ENCODE measurements at places on chromosomes 12 and 14.

DNA sequence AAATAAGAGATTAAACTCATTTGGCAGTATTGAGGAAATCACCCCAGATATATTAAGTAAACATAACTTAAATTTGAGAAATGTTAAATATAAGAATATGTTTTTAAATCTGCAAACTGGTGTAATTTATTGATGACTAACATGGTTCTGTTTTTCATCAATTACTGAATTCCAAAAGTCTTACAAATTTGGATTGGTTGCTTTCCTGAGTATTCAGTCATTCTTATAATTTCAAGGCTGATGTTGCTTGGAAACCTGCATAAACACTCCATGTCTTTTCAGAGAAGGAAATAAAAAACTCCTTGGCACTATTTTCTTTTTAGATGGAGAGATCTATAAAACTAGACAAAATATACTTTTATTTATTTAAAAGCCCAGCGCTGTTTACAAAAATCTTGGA is 71.7 kb downstream of the NOVA1 start:
- DNase-seq, result no peak

- DNase-seq, result no peak
Observed at GRCh38 chr12:24586293-24586692, 362.6 kb downstream of the BCAT1 start.

GRCh38 chr14:98949481-98950135 is 322.4 kb downstream of the BCL11B start:
- no peak for DNase-seq

- no peak for DNase-seq
Observed at GRCh38 chr12:125140279-125141209, 75.3 kb downstream of the AACS start.

GRCh38 chr12:112841906-112842305 is 50.4 kb downstream of the RPH3A start:
- DNase-seq, result no peak

- no peak for DNase-seq
Observed at GRCh38 chr12:79689477-79690141, 1.2 kb downstream of the PAWR start.

GRCh38 chr14:69318241-69318640 is 58.3 kb downstream of the GALNT16 start:
- no peak for DNase-seq

GRCh38 chr14:81268016-81268416 is 47.3 kb upstream of the GTF2A1 start:
- no peak for DNase-seq

GRCh38 chr12:57238854-57239554 is 9.5 kb downstream of the SHMT2 start:
- DNase-seq, result no peak

- DNase-seq, result no peak
Observed at GRCh38 chr12:52195065-52195730, 3.4 kb upstream of the KRT80 start.

- no peak for DNase-seq
Observed at GRCh38 chr12:120228041-120228290, 27.1 kb upstream of the RPLP0 start.

DNA sequence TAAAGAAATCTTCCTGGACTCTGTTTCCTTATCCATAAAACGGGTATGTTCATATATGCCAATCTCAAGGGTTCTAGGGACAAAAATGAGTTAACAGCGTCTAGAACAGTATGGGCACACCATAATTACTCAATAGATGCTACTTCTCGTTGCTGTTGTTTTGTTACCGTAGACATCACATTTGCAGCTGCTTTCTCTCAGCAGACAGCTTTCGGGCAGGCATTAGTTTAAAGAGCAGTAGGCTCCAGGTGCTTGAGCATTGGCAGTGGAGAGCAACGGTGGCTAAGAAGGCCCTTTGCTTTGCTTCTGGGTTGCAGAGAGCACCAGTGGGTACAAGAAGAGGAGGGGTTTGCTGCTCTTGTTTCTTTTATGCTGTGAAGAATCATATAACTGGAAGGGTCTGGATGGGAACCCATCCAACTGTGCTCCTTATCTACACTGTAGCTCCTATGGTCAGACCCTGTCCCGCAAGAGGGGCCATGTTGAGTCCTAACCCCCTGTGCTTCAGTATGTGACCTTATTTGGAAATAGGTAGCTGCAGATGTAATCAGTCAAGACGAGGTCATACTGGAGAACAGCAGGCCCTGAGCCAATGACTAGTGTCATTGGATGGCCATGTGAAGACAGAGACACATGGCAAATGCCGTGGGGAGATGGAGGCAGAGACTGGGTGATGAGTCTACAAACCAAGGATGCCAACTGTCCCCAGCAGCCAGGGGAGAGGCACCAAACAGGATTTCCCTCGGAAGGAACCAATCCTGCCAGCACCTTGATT is 120.0 kb downstream of the RBM19 start:
- no peak for DNase-seq

- DNase-seq, result no peak
Observed at GRCh38 chr12:117144599-117144998, 45.4 kb upstream of the TESC start.

DNA sequence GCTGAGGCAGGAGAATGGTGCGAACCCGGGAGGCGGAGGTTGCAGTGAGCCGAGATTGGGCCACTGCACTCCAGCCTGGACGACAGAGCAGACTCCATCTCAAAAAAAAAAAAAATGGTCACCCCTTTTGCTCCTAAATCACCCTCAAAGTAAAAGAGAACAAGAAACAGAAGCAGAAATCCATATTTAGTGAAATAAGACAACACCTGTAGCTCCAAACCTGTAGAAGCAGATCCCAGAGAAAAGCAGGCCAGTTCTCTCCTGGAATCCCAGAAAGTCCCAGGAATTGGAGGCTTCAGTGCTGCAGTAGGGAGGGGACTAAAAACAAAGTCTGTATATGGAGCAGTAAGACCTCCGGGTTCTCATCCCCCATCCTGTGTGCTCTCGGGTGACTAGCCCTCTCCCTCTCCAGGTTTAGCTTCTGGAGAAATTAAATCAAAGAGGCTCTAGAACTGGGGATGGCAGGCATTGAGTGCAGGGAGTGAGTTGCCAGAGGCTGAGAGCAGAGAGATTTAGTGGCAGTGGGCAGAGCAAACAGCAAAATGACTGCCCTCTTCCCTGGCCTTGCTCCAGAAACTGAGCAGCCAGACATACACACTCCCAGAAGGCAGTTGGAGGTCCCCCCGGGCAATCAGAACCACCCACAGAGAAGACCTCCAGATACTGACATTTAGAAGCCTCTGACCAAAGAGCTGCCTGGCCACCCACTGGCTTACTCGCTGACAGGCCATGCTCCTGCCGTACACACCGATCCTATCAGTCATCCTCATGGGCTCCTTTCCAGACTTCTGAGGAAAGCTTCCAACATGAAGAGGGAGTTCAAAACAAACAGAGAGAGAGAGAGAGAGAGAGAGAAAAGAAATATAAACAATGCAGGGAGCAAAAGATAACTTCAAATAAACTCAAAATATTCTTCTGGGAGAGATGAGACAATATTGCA is 6.3 kb upstream of the MLXIP start:
- no peak for DNase-seq

DNA sequence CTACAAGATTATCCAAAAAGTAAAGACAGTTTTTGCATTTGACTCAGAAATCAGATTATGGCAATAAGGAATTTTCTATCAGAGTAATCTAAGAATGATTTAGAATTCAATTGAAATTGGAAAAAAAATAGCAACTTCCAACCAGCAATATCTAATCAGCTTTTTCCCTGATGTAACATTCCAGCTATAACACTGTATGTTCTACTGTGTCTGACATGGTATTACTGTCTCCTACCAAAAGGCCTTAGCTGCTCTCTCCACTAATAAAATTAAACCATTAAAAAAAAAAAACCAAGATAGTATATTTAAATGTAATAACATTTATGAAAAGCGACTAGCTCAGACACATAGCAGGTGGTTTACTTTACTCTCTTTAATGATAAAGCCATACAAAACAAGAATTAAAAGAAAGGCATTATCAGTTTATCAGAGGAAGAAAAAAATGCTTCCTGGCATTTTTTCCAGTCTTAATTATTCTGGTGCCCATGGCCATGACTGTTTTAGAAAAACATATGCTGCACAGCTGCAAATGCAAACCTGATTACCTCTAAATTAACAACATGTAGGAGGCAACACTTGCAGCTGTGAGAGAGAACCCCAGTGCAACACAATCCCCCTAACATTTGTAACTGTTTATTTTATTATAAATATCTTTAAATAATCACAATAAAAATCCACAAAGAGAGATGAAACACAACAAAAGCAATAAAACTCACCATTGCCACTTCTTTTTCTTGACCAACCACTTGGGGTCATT is 28.8 kb downstream of the PHLDA1 start:
- no peak for DNase-seq

DNA sequence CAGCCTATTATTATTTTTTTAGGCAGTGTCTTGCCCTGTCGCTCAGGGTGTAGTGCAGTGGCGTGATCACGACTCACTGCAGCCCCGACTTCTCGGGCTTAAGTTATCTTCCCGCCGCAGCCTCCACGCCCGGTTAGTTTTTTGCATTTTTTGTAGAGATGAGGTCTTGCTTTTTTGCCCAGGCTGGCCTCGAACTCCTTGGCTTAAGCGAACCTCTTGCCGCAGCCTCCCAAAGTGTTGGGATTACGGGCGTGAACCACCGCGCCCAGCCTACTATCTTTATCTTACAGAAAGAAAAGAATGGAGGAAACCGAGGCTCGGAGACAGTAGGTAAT is 507 bp upstream of the PTPN11 start:
- DNase-seq, result no peak

- no peak for DNase-seq
Observed at GRCh38 chr12:67086116-67086515, 183.0 kb upstream of the CAND1 start.

- DNase-seq, result no peak
Observed at GRCh38 chr14:105700622-105701288, 174.4 kb downstream of the TMEM121 start.

GRCh38 chr12:17159506-17160300 is 553.7 kb upstream of the LMO3 start:
- DNase-seq, result no peak

DNA sequence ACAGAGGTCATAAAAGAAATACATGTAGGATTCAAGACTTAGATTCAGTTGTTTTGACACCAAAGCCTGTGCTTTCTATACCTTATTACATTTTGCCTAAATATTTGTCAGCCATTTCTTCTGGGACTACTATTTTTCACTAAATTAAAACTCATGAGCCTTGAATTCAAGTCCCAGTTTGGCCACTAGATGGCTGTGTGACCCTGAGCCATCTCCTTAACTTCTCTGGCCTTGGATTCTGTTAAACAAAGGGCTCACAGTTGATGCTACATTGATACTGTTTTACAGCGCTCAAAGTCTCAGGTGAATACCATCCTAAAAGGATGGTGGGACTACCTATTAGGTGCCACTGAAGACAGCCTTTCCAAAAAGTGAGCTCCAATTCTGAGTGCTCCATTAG is 39.6 kb upstream of the CCDC198 start:
- DNase-seq, result no peak

DNA sequence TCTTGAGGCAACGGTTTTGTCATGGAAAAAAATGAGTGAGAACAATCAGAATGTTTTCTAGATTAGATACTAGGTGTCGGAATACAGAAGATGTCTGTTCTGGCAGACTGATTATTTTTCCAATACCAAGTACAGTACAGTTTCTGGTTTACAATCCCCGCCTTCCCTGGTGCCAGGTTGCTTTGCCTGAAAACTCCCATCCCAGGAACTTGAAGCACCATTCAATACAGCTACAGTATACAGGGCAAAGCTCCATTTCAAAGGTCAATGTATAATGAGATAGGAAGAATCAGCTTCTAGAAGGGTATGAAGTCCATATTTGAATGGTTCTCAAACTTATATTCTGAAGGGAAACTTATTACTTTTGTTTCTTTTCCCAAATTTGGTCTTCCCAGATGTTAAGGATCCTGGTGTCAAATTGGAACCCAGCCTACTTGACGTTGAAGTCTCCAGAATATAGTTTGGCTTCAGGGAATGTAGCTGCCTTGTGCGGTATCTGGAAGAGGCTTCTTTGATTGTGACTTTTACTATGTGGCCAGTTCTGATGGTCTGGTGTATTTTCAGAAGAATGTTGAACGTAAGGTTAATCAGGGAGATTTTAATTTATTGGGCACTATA is 238.0 kb upstream of the ATP2B1 start:
- DNase-seq, result no peak

DNA sequence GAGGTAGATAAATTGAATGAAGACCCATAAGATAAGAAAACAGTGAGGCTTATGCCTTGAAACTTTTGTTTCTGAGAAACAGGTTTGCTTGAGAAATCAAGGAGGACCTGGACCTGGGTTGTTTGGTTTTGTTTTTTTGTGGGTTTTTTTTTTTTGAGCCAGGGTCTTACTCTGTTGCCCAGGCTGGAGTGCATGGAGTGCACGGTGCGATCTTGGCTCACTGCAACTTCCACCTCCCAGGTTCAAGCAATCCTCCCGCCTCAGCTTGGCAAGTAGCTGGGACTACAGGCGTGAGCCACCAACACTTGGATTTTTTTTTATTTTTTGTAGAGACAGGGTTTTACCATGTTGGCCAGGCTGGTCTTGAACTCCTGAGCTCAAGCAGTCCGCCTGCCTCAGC is 9.0 kb upstream of the PPTC7 start:
- DNase-seq, result no peak

DNA sequence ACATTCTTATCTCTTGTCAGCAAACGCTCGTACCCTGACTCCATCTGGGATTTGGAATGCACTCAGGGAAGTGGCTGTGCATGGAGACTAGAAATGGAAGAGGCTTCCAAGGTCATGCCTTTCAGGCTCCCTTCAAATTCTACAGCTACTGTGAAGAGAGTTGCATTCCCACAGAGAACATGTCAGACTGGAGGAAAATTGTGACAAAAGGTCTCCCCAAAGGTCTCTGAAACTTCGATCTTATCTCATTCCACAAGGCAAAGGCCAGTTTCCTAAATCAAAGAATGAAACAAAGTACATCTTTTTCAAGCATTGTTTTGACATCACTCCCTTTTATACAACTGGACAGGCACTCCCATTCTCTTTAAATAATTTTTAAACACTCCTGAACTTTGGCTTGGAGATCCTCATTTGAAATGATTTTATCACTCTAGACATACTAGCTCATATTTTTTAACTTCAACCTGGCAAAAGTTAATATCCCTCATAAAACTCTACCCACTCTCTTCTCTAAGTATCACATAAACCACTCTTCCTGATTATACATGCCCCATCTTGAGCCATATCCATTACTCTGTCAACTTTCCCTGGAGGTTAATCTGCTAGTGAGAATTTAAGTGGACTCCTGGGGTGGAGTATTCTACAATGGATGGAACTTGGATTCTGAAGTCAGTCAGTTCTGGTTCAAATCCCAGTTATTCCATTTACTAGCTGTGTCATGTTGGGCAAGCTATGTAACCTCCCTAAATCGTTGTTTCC is 218.1 kb upstream of the HMGA2 start:
- no peak for DNase-seq

DNA sequence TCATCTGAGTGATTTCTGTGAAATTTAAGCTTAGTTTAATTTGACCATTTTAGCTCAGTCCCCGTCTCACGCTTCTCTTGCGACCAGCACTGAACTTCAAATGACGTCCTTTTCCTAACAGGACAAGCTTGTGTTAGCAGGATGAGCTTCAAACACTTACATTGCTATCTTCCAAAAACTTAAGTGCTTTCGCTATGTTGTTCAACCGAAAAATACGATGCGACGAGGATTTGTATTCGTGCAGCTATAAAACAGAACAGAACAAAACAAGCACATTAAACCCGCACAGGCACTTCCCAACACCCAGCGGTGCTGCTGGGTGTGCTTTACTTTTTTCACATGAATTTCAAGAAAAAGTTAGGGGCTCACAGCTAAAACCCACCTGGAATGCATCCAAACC is 64.2 kb upstream of the DICER1 start:
- DNase-seq, result no peak

GRCh38 chr14:99946652-99947489 is 118.4 kb upstream of the EVL start:
- DNase-seq, result no peak
